ENCODE measurements at places on chromosomes 7 and 10.

DNA sequence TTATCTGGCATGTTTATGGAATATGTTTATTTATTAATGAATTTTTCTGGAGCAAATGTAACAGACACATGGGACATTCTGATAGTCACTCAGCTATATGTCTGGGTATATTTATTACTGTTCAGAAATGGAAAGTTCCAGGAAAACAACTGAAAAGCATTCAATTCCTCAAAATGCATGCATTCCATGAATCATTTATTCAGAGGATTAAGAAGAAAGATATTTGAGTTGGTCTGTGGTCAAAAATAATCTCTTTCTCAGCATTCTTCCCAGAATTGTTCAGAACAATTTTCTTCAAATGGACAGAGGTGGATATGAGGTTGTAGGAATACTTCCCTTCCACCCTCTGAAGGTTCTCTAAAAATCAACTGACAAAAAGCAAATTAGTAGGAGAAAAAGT, 97.6 kb upstream of the ITGB1 start:
- no peak for DNase-seq

GRCh38 chr10:68576118-68576517, 16.0 kb downstream of the TET1 start:
- DNase-seq, result no peak

DNA sequence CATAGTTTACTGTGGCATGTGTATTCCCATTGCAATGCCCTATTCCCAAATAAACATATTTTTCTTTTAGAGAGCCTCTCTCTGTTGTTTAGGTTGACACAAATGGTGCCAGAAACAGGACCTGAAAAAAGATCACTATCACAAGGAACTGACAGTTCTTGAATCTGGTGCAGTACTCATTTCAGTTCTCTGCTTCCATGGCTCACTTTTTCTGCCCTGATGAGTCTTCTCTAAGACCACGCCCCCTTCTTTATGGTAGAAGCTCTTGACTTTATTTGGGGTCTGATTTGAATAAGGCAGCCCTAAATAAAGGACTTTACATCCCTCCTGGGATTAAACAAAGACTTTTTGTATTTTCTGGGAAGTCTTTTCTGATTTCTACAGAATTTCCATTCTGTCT, 3.5 kb upstream of the CCDC126 start:
- no peak for DNase-seq

GRCh38 chr10:129126982-129127381, 340.1 kb upstream of the MGMT start:
- DNase-seq, result no peak

DNA sequence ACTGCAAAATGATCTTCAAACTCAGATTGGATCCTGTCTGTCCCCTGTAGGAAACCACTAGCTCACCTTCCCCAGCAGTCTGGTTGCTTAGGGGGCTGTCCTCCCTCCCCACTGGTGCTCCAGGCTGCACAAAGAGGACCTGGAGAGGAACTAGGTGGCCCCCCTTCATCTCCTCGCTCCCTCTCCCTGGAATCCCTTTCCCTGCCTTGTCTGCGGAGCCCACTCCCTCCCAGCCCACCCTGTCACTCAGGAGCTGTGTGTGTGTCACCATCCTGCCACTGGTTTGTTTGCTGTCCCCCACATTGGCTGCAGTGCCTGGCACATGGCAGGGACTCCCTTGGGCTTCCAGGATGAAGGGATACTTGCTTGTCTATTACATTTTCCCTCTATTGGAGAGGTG, 35.5 kb upstream of the ZMIZ2 start:
- DNase-seq, result no peak

DNA sequence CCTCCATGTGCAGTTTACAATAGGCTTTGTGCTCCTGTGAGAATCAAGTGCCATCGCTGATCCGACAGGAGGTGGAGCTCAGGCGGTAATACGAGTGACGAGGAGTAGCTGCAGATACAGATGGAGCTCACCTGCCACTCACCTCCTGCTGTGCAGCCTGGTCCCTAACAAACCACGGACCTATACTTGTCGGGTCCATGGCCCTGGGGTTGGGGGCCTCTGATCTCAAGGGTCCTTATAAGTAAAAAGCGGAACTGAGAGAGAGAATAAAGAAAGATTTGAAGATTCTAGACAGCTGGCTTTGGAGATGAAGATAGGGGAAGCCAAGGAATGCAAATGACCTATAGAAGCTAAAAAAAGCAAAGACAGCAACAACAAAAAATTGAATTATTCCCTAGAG, 130.6 kb downstream of the PLXDC2 start:
- DNase-seq, result no peak
